ENCODE measurements at places on chromosomes 2 and 18.

DNA sequence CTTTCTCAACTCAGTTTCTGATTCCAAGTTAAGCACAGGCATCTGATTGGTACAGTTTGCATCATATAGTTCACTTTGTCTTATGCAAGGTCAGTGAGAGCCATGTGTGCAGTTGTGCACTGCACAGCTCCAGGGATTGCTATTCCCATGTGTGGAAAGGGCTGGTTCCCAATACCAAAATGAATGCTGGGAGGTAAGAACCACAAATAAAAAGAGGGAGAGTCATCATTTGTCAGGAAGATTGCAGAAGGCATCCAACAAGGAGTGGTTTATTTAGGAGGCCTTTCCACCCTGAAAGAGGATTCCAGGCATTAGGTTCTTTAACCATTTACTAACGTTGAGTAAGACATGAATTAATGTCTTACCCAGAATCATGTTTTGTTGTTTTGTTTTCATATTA lies 141.2 kb upstream of the ST6GAL2 start:
- DNase-seq: no peak

GRCh38 chr2:73979021-73979420 lies 5.7 kb upstream of the TET3 start:
- peak; percentile 83 for DNase-seq

GRCh38 chr2:172545408-172546075 lies 10.3 kb upstream of the PDK1 start:
- DNase-seq: no peak

DNA sequence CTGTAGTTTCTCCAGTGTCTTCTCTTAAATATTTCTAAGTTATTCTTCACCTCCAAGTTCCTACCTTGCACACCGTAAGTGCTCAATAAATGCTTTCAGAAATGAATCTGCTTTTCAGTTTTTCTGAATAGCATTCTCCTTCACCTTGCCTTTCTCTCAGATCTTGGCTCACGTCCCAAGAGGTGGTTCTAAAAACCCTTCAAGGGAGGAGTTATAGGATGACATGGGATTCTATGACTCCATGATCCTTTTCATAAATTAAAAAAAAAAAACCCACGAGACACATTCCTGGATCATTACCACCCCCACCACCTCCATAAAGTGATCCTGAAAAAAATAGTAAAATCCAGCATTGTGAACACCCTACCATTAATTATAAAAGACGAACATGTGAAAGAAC lies 11.7 kb downstream of the KCTD1 start:
- DNase-seq: no peak

GRCh38 chr2:15732341-15733077 lies 140.8 kb downstream of the DDX1 start:
- no peak for DNase-seq

DNA sequence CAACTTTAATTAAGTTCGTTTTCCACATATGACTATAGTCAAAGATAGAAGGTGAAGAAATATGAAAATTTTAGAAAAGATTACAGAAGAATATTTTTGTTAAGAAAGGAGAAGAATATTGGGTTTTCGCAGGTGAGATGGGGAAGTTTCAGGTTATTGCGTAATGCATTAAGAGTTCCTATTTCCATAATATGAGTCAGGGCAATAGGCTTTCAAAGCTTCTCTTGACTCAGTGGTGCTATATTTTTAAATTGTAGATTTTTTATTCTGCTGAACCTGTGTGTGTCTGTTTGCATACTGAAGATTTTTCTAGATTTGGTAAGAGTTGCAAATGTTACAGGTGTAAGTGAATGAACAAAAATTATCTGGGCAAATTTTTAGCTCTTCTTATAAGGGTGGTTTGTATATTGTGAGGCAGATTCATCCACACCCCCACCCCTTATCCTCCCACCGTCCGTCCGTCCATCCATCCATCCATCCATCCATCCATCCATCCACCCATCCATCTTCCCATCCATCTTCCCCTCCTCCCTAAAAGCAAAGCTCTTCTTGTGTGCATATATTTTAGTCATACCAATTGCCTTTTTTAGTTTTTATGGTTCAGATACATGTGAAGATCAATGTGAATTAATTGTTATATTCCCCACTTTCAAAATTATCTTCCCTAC lies 69.6 kb downstream of the MYO1B start:
- no peak for DNase-seq

DNA sequence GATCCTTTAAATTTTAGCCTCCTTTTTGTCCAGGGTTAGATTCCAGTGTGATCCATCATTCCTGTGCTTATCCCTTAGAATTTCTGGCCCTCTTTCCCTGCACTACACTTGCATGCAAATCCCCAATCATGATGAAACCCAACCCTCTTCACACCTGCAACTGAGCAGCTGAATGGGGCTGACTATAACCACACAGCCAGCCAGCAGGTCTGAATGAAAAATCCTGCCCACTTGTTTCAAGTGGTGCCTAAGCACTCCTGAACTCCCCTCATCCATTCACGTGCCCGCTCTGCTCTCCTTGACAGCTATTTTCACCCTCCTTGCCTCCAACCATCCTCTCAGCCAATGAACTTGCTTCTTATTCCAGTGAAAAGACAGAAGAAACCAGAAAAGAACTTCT lies 80.5 kb upstream of the AFF3 start:
- no peak for DNase-seq

- no peak for DNase-seq
Measured at GRCh38 chr18:44987371-44987770, 306.7 kb downstream of the SETBP1 start.

DNA sequence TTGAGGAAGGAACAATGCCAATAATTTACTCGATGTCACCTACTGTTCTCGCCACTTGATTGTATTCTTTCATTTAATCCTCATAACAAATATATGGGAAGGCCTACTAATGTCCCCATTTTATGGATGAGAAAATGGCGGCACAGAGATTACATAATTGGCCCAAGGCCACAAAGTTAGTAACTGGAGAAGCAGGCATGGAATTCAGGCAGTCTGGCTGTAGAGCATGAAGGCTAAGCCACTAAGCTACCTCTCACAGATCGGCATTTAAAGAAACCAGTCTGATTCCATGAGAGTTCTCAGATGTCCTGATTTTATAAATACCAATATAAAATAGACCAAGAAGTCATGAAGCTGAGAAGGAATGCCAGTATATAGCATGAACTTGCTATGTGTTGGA lies 121.8 kb upstream of the EPAS1 start:
- DNase-seq: no peak

DNA sequence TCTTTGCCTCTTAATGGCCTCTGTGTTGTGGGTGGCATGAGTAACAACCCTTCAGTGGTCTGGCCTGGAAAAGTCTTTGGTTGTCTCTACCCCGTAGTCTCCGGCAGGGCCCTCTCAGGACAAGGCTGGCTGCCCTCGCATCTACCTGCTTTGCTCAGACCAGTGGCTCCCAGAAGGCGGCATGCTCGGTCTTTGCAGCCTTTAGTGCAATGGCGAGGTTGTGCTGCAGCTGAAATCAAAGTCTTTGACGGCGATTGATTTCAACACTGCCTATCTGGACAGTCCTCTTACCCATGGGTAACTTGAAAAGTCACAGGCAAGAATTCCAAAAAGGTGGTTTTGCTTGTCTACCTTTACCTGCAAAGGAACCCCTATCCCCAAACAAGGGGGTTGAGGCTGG lies 95.9 kb downstream of the ALPK2 start:
- DNase-seq: no peak

DNA sequence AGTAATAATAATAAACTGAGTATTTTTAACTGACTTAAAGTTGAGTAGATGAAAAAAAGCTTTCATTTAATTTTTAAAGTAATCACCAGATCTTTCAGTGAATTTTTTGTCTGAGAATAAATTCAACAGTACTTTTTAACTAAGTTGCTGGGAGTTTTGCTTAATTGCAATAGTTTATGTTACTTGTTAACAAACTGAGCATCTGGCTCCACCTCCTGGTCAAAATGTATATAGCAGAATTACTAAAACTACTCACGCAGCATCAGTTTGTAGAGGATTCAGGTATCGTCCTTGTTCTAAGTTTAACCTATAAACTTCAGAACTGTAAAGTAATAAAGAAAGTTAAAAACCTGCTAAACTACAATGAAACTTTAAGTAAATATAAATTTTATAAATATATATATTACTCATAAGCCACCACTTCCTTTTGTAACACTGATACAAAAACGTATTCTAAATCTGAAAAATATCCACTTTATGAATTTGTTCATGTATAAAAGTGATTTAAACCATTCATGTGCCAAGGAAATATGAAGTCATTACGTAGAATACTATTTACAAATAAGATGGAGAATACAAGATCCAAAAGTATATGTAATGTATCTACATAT lies 21.3 kb downstream of the NOL10 start:
- DNase-seq: no peak

DNA sequence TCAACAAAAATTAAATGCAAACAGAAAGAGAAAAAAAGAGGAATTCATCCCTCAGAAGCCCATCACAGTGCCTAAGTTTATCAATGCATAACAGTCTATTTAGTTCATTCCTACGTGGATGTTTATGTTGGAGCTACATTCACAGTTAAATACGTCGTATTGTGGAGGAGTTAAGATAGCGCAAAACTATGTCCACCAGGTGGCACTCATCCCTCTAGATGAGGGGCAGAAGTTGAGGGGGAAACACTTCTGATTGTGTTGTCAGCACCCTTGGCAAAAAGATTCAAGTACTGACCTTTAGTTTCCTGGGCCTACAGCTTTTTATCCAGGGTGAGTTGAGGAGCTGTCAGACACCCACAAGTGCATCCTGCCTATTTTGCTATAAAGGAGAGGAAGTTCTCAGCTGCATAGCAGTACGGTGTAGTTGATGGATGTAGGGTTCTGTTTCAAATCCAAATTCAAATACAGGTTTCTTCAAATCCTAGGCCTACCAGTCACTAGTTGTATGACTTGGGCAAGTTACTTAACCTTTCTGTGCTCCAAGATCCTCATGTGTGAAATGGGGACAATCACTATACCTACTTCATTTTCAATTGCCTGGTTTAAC lies 26.8 kb upstream of the MYO1B start:
- DNase-seq: peak; percentile 35

GRCh38 chr18:13584825-13585224 lies 141.5 kb downstream of the FAM210A start:
- DNase-seq: no peak

- DNase-seq: peak; percentile 19
Measured at GRCh38 chr18:34709750-34710441, at the start of gene DTNA. DTNA (plus strand) TSS chr18:34710298; CDS start chr18:34755977, 45,679 bp downstream.

- DNase-seq: no peak
Measured at GRCh38 chr2:112658301-112658700, 12.6 kb downstream of the SLC20A1 start.

DNA sequence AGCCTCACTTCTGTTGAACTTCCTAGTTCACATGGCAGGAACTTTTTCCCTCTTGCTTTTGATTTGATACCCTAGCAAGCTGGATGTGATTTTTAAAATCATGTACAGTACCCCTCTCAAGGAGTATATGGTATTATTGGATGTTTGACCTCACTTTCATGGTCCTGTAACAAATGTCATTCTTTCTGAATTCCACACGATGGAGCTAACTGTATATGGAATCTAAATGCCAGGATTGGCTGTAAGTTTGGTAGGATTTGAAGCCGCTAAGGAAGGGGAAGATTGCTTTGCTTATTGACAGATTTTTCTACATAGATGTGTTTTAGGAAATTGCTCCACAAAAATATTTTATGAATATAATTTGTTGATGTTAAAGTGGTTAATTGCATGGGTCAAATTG lies 18.3 kb downstream of the MAIP1 start:
- DNase-seq: no peak

GRCh38 chr2:42369532-42370229 lies 8.7 kb upstream of the COX7A2L start:
- no peak for DNase-seq

GRCh38 chr2:109172556-109173105 lies 43.6 kb downstream of the SH3RF3 start:
- no peak for DNase-seq

DNA sequence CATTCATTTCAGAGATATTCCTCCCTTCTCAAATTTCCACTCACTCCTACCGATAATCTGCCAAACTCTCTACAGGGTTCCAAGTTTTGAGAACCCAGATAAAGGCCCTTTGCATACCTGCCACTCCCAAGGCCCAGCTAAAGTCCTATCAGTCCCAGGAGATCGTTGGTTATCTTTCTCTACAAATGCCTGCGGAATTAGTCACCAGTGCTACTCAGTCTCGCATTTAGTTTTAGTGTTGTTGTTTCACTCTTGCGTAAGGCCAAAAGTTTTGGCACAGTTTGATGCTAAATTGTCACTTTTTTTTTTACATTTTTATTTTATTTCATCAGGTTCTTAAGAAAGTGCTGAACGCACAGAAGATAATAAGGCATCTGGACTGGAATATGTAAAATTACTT lies 29.2 kb upstream of the SETBP1 start:
- no peak for DNase-seq

- DNase-seq: no peak
Measured at GRCh38 chr2:78992451-78992806, 33.1 kb upstream of the REG3G start.

DNA sequence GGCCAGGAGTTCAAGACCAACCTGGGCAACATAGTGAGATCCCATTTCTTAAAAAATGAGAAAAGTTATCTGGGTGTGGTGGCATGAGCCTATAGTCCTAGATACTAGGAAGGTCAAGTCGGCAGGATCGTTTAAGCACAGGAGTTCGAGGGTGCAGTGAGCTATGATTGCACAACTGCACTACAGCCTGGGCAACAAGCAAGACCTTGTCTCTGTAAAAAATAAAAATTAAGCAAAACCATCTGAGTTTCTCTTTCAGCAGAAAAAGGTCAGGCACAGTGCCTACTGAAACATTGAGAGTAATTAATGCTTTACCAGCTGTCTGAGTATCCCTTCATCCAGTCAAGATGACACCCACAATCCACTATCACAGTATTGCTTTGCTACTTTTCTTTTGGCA lies 258.3 kb downstream of the MBD5 start:
- DNase-seq: no peak

- DNase-seq: no peak
Measured at GRCh38 chr2:143473216-143473615, 344.0 kb downstream of the ARHGAP15 start.

- DNase-seq: no peak
Measured at GRCh38 chr2:158066046-158066713, 35.5 kb upstream of the UPP2 start.

DNA sequence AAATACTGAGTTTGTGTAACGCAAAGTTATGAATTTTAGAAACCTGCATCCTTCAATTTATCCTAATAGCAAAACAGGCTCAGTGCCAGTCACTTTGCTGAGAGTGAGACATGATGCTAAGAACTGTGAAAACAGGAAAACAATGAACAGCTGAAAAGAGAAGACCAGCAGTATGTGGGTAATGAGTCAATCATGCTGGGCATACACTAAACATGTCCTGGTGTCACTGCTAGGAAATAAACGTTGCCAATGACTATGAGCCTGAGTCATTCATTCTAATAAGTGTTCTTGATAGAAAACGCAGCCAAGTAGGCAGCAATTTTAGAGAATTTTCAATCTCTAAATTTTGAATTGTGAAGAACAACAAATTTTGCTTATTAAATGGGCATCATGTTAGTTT lies 237.3 kb downstream of the GALR1 start:
- no peak for DNase-seq

- DNase-seq: no peak
Measured at GRCh38 chr2:25207078-25207545, 38.7 kb upstream of the POMC start.

Data from CD4-positive, alpha-beta T cell treated with Interleukin-4 for 1 hour (primary cell).